Stimulated activated CD4-positive, alpha-beta T cell treated with anti-CD3 and anti-CD28 coated beads, Interleukin-12 subunit alpha, Interleukin-12 subunit beta, amount 100 ng/mL, for 48 hours (primary cell): ENCODE measurements at places on chromosomes 11 and 22.

DNA sequence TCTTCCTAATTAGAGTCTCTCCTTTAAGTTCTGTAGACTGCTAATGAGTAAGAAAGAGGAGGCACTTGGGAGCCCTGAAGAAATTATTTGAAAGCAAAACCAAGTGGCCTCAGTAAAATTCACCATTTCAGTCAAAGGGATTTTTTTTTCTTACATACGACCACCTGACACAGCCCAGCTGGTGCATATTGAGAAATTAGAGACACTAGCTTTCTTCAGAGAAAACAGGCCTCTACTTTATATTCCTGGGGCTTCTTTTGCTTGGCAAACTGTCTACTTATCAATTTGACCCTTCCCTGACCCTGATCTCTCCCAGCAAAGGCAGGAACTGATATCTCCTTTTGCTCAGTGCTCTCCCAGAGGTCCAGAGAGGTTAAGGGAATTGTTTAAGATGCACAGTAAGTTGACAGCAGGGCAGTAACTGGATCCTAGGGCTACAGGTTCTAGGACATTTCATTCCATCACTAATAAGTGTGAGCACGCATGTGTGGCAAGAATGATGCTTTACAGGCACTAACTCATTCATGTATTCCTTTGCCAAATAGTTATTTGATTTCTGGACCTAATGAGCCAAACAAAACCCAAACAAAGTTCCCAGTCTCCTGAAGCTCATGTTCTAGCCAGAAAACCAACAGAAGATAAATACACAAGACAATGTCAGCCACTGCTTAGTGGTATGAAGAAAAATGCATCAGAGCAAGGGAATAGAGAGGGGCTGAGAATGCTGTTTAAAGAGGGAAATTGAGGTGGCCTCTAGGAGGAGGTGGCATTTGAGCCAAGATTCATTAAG, 467.6 kb downstream of the SOX6 start:
- DNase-seq: no peak

- DNase-seq: no peak
Observed at GRCh38 chr22:25134451-25134850, 65.2 kb upstream of the CRYBB3 start.

GRCh38 chr11:416757-417621, 2.2 kb upstream of the SIGIRR start:
- no peak for DNase-seq

DNA sequence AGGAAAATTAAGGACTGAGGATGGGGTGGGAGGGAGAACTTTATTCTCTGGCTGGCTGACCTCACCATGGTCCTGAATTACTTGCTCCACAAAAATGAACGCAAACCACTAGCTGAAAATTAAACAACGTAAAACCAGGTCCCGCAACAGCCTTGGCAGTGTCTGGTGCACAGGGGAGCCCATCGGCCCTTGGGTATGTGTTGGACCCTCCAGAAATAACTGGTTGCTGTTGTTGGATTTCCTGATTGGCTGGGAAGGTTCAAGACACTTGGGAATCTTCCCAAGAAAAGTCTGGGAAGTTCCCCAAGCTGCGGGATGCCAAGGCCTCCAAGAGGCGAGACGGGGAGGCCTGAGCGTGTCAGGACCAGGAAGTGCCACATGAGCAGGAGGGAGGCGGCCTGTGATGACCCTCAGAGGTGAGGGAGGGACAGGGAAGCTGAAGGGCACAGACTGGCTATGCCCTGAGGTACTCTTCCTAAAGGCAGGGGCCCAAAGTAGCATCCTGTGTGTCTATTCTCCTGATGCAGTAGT, 10.4 kb upstream of the RASL10A start:
- no peak for DNase-seq

DNA sequence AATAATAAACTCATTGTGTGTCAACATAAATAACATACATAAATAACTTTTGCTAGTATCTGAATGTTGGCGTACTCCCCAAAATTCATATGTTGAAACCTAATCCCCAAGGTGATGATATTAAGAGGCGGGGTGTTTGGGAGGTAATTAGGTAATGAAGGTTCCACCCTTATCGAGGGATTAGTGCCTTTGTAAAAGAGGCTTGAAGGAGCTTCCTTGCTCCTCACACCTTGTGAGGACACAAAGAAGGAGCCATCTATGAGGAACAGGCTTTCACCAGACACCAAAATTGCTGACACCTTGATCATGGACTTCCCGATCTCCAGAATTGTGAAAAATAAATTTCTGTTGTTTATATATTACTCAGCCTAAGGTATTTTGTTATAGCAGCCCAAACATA, 33.9 kb upstream of the CXCR5 start:
- DNase-seq: no peak

DNA sequence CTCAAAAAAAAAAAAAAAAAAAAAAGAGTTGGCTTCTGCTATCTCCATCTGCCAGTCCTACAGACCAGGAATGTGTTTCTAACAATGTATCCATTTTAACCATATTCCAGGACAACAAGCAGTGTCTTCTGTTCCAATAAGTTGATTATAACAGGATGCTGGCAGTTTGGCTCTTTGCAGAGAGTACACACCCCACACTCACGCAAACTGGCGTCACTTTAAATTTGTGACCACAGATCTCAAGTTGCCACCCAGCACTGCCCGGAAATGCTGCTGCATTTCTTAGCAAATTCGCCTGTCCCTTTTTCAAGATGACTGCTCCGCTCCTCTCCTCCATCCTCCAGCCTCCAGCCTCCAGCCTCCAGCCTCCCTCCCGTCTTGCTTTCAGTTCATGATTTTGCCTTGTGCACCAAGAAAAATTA, 44.3 kb downstream of the SCGB1A1 start:
- DNase-seq: peak; percentile 1

DNA sequence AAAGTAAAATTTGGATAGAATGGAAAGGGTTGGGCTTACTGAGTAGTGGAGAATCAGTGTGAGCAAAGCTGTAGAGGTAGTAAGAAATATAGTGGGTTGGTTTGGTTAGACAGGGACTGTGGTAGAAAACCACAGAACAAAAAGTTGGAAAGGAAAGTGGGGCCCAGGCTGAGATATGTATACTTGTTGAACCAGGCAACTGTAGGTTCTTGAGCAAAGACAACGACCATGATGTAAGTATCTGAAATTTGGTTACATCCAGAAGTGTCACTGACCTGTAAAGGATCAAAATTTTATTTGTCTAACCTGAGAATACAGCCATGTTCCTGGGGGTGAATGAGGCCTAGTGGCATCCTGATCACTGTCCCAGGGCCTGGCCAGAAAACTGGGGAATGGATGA, 114.1 kb downstream of the STIM1 start:
- DNase-seq: no peak

DNA sequence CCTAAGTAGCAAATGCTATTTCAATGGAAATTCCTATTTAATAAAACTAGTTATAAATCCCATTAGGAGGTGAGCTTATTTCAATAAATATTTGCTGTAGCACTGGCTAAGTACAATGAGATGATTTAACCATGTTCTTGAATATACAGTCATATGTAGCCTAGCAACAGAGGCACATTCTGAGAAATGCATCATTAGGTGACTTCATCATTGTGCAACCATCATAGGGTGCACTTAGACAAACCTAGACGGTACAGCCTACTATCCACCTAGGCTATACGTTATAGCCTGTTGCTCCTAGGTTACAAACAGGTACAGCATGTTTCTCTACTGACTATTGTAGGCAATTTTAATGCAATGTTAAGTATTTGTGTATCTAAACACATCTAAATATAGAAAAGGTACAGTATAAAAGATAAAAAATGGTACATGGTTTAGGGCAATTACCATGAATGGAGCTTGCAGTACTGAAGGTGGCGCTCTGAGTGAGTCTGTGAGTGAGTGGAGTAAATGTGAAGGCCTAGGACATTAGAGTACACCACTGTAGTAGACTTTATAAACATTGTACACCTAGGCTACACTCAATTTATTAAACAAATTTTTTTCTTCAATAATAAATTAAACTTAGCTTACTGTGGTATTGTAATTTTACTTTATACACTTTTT, 350.1 kb downstream of the CASP12 start:
- DNase-seq: no peak

DNA sequence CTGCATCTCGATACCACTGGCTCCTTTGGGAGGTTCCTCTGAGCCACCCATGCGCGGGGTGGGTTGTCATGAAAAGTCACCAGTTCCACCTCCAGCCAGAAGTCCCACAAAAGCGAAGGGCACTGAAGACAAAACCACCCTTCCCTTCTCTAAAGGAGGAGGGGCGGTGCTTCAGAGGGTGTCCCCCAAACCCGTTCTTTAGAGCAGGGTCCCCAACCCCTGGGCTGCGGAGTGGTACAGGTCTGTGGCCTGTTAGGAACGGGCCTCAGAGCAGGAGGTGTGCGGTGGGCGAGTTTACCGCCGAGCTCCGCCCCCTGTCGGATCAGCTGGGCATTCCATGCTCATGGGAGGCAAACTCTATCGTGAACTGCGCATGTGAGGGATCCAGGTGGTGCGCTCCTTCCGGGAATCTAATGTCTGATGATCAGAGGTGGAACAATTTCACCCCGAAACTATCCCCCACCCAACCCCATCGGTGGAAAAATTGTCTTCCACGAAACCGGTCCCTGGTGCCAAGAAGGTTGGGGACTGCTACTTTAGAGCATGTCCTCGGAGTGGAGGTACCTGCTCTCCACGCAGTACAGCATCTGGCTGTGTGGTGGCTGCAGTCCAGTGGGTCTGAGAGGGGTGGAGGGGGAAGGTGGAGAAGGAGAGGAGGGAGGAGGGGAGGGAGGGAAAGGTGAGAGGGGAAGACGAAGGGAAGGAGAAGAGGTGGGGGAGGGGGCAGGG, 72.9 kb upstream of the SEPTIN5 start:
- DNase-seq: no peak

DNA sequence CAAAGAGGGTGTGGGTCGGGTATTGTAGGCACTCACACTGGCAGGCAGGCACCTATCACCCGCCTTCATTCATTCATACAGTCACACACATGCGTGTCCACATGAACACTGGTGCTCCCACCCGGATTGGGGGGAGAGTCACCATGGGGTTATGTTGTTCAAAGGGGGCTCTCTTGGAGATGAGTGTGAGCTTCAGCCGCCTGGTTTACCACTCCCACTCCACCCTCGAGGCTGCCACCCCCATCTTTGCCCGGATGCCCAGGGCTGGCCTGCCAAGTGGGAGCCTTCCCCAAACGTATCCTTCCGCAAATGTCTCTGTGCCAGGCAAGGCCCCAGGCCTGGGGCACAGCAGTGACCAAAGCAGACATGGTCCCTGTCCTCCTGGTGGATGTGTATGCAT, 22.6 kb downstream of the MRGPRD start:
- DNase-seq: no peak

DNA sequence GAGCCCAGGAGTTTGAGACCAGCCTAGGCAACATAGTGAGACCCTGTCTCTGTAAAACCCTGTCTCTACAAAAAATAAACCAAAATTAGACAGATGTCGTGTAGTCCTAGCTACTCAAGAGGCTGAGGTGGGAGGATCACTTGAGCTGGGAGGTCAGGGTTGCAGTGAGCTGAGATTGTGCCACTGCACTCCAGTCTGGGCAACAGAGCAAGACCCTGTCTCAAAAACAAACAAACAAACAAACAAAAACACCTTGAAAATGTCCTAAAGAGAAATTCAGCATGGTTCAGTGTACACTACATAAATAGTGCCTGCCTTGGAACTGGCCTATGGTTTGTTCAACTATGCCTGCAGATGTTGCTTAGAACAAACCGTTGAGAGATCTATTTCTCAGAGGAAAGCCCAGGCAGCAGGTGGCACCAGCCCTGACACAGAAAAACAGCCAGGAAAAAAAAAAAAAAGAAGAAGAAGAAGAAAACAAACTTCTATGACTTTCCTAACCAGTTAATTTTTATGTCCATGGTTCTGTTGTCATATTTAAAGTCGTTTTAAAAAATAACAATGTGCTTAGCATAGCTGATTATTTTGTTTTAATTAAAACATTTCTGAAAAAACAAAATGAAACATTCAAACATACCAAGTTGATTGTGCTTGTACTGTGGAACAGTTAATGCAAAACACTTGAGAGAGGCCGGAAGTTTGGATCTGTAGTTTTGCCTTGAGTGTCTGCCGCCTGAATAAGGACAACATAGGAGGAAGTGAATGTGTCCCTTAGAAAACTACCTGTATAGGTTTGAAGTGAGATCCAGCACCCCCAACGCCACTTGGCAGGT, 5.4 kb downstream of the KREMEN1 start:
- DNase-seq: no peak

- DNase-seq: no peak
Observed at GRCh38 chr22:43292630-43293018, 50.5 kb downstream of the SCUBE1 start.

DNA sequence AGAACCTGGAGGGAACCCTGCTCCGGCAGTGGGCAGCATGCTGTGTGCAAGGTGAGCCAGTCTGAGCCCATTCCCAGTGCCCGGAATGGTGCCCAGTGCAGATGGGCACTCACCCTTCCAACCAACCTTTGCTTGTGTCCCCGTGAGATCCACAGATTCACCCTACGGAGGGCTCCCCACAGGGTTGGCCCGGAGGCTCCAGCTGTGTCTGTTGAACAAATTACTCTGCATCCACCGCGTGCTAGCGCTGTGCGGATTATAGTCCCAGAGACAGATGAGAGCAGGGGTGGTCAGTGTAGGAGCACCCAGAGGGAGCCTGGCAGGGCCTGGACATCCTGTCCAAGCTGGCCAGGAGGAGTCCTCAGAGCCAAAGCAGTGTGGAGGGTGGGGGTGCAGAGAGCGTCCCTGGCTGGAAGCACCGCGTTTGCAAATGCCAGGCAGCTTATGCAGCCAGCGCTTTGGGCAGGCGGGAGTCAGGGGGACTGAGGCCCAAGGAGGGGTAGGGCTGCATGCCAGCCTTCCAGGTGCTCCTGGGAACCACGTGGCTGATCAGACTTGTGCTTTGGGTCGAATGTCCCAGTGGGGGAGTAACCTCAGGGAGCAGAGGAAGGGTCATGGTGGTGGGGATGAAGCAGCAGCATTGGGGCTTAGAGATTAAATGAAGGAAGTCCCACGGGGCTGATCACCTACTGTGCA, 80.5 kb downstream of the KCNQ1 start:
- DNase-seq: no peak

GRCh38 chr11:118437208-118438125, 1.2 kb downstream of the KMT2A start:
- DNase-seq: no peak

GRCh38 chr22:44667829-44668189, 34.2 kb upstream of the PRR5 start:
- peak; percentile 20 for DNase-seq

GRCh38 chr11:44815917-44816456, 89.2 kb downstream of the TSPAN18 start:
- no peak for DNase-seq

- peak; percentile 50 for DNase-seq
Observed at GRCh38 chr11:65553301-65554001, 4.7 kb downstream of the LTBP3 start.

- DNase-seq: no peak
Observed at GRCh38 chr11:64726867-64727530, 4.0 kb upstream of the NRXN2 start.

- no peak for DNase-seq
Observed at GRCh38 chr11:46493791-46494190, 100.0 kb downstream of the AMBRA1 start.

- DNase-seq: no peak
Observed at GRCh38 chr11:61910187-61911127, 6.9 kb downstream of the RAB3IL1 start.
